ENCODE measurements at places on chromosomes 5 and 9.

GRCh38 chr9:9002826-9003583 lies 1203.4 kb upstream of the DMAC1 start:
- DNase-seq, result no peak

DNA sequence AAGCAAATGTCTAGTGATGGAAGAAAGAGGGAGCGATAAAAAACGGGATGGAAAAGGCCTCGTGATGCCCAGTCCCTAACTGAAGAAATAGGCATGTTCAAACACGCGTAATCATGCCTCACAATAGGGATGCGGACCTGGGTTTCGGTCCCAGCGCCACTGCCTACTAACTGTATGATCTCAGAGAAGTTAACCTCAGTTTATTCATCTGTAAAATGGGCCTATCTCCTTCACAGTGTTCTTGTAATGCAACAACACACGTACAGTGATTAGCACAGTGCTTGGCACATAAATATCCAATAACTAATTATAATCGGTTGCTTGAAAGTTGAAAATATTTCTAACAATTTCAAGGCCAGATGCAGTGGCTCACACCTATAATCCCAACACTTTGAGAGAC lies 181.8 kb downstream of the FANCC start:
- no peak for DNase-seq

GRCh38 chr9:72371151-72371550 lies 6.1 kb upstream of the ZFAND5 start:
- DNase-seq, result no peak

DNA sequence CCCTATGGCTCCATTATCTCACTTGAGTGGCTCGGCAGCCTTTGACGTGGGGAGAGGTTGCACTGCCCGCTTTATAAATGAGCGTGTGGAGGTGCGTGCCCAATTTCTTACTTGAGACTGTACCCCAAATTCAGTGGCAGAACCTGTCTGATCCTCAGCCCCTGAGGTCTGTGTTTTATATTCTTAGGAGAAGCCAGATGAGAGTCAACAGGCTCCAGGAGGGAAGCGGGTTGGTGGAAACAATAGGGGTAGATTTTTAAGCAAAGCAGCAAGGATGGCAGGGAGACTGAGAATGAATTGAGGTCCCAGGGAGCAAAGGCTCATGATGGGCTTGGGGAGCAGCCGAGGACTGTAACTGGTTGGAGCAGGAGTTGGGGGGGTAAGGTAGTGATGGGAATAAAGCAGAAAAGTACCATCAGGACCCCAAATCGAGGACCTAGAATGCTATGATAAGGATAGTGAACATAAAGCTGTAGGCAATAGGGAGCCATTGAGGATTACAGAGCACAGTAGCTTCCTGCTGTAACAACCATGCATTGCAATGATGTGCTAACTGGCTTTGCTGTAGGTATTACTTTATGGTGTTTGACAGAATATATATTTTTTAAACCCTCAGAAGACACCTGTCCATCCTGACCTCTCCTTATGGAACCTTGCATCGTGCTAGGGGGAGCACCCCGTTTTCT lies 43.1 kb upstream of the DAB2IP start:
- DNase-seq, result no peak

GRCh38 chr9:37936376-37936775 lies 32.4 kb upstream of the SLC25A51 start:
- no peak for DNase-seq

GRCh38 chr9:111375817-111376564 lies 46.0 kb upstream of the OR2K2 start:
- DNase-seq, result no peak

GRCh38 chr9:16484744-16485143 lies 385.7 kb downstream of the BNC2 start:
- DNase-seq, result no peak

DNA sequence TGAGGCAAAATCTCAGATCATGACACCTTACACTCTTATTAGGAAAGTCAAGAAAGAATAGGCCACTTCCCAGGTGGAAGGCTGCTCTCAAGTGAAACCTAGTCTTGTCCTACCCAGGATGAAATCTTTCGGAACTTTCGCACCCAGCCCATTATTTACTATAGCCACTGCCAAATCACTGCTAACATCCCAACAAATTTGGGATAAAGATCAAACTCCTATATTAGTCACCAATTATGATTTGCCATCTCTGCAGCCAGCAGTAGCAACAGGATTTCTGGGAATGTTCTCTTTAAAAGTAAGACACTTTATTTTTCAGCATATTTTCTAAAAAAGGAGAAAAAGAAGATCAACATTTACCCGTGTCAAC lies 224.6 kb downstream of the GAS1 start:
- DNase-seq, result no peak

GRCh38 chr5:99640646-99641045 lies 711.8 kb upstream of the CHD1 start:
- no peak for DNase-seq

DNA sequence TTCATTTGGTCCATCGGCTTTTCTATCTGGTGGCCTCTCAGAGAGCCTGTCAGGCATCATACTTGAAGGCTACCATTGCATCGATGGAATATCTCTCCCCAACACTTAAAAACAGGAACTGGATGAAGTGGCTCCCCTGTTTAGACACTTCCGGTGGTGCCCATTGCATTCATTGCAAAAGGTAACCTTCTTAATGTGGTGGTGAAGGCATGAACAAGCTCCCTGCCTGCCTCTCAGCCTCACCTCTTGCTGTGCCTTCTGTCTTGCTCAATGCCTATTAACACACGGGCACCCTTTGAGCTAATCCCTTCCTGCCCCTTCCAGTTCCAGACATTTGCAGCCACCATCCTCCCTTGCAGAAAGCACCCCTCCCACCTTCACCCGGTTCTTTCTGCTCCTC lies 233.1 kb upstream of the MSX2 start:
- DNase-seq, result no peak

DNA sequence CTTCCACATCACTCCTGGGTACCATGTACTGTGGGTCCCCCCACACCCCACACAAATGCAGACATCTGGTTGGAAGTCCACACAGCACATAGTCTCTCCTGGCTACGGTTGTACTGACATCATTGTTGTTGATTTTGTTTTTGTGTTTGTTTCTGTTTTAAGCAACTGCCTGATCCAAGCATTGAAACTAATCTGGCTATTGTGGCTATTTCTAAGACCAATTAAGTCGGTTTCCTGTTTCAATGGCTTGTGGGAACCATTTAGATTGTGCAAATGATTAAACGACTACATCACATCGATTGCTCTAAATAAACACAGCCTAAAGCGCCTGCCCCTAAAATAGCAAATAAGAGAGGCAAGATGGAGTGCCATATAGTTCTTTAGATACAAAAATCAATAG lies 226.8 kb upstream of the IRX4 start:
- DNase-seq, result no peak

DNA sequence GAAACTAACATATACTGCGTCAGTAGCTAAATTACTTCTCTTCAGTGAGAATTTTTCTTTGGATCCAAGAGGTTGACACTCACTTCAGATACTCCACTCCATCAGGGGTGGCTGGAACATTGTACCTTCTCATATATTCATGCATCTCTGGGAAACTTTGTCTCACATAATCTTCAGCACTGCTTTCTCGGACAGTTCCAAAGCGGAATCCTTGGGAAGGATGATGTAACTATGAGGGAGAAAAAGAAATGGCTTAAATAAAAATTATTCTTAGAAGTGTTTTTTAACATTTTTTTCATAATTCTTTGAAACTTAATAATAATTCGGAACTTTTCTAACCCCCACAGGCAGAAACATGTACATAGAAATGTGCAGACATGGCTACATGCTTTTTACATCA lies 33.4 kb upstream of the PPP3R2 start:
- no peak for DNase-seq

GRCh38 chr5:173191561-173191960 lies 43.4 kb downstream of the NKX2-5 start:
- DNase-seq, result no peak

DNA sequence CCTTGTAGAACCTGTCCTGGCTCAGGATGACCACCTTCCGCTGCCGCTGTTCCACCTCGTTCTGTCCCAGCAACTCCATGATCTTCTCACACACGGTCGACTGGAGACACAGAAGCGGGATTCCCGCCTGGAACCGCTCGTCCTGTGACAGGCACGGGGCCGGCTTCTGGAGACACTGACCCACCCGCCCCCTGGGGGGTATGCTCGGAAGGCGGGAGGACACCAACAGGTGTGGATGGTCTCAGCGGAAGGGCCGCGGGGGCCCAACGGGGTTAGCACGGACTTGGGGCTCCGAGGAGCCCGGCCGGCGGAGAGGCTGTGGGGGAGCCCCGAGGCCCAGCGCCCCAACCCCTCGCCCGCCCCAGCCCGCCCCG lies 530 bp downstream of the UCK1 start:
- DNase-seq, result no peak

- DNase-seq, result no peak
Observed at GRCh38 chr5:108432024-108432423, 50.1 kb upstream of the FBXL17 start.

Data from stimulated activated CD8-positive, alpha-beta memory T cell treated with anti-CD3 and anti-CD28 coated beads, Interleukin-4, amount 100 ng/mL, for 1 hour (primary cell).